ENCODE measurements at places on chromosomes 6 and 20. TPM values are rescaled to one million over a fixed set of nuclear protein-coding genes. Genes with fewer than 3 reads are reported as not detected.

DNA sequence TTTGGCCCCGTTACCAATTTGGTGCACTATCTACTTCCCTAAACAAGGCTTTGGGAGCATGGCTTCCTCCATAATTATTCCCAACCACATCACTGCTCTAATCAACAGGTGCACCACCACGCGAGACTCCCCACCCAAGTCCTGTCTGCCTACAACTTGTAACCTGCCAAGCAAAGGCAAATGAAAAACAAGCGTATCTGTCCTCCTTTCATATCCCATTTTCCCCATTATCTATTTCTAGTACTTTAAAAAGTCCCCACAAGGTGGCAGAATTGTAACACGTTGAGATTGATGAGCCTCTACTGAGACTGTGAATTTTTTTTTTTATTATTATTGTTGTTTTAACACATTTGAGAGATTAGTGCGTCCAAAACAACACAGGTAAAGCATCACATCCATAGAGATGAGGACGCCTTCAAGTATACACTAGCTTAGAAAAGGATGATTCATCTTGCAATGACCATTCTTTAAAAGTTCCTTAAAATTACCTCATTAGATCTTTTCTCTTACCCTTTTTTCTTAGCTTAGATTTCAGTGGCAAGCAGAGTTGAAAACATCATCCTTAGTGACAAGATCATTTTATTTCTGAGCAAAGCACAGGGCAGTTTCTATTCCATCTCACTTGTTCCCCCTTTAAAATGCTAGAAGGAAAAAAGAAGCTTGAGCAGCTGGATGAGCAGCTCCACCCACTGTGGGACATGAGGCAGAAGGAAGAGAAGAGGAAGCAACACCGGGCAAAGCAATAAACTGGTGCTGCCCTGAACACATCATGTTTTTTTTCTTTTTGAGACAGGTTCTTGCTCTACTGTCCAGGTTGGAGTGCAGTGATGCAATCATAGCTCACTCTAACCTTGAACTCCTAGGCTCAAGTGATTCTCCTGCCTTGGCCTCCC, 210.8 kb downstream of the ARHGAP18 start:
- no peak for DNase-seq

- DNase-seq: no peak
Observed at GRCh38 chr20:4774207-4774606, 52.5 kb downstream of the PRND start.

DNA sequence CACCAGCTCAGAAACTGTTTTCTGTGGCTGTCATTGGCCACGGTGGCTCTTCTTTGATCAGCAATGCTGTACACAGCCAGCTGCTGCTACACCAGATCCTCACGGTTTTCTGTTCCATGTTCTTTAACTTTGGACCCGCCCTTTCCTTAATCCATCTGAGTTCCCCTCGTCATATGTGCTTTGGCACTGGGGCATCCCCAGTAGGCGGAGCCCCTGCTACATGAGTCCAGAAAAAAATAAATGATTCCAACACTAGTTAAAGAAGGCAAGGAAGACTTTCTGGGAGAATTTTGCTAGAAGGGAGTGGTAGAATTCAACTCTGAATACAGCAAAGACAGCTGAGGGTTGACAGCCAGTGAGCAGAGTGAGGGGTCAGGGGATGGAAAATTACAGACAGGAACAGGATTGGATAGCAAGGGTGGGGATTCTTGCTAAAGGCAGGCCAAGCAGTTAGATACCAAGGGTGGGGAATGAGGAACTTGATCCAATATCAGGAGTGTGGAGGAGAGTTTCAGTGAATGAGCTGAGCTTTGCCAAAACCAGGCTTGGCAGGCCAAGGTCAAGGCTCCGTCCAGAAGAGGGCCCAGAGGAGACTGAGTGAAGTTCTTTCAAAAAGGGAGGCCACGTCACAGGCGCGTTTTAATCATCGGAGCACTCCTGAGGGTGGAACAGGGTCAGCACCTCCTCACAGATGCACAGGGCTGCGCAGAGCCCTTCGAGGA, 391.8 kb downstream of the CDH4 start:
- DNase-seq: peak; percentile 87

GRCh38 chr20:36862857-36863668, 12.9 kb upstream of the TLDC2 start:
- no peak for DNase-seq

DNA sequence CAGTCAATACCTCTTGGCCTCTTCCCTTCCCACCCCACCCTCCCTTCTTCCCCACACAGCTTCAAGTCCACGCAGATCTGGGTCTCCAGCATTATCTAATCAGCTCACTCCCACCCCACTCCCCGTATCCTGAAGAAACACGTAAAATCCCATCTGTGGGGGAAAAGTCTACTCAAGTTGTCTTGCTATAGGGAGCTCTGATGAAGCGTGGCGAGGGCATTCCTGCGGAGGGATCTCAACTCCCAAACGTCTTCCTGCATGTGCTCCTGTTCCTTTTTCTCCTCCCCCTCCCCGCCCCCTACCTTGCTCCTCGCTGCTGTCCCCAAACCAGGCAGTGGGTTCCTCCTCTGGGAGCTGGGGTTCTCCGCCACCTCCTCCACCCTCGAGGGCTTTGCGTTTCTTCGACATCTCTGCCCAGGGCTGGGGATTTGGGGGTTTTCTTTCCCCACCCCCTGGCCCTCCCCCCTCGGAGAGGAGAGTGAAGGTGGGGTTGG, 181.8 kb downstream of the TBXT start:
- DNase-seq: no peak

KIAA1755 gene
- total RNA-seq: 17.8 TPM

GRCh38 chr6:126535595-126535994, 195.7 kb downstream of the CENPW start:
- no peak for DNase-seq

SAYSD1 gene
- 17.7 TPM for total RNA-seq

DNA sequence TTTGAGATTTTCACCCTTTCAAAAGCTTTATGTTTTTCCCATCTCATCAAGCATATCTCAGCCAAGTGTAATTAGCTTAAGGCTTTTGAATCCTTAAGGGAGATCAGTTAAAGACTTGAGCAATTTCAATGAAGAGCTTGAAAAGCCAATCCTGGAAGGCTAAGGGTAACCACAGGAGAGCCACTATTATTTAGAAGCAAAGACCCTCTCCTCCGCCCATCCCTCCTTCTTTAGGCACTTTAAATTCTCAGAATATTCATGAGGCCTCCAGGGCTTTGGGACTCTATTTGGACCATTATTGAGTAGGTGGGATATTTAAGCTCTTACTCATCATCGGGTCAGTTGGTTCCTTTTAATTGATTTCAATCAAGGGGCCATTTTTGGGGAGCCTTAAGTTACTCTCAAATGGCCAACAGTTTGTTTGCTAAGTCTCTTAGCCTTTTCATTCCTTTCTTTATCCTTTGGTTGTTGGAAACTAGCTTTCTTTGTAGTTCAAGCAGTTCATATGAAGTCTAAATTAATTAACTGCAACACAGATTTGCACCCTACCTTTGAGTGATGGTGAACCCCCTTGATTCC, 567.2 kb downstream of the KIF16B start:
- no peak for DNase-seq

DNA sequence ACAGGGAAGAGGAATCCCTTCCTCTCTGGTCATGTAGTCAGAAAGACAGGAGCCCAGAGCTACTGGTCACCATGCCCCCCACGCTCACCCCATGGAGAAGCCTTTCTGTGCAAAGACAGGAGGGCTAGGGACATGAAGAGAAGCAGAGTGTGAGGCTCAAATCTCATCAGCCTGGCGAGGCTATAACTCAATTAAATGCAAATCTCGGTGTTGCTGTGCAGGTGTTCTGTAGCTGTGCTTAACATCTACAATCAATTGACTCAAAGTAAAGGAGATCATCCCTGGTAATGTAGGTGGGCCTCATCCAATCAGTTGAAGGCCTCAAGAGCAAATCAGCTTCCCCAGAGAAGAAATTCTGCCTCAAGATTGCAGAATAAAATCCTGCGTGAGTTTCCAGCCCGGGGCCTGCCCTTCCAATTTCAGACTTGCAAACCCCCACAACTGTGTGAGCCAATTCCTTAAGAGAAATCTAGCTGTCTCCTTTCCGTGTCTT, 64.4 kb downstream of the CHMP4B start:
- no peak for DNase-seq

- DNase-seq: no peak
Observed at GRCh38 chr20:45409521-45410272, 1.6 kb downstream of the DBNDD2 start.

DNA sequence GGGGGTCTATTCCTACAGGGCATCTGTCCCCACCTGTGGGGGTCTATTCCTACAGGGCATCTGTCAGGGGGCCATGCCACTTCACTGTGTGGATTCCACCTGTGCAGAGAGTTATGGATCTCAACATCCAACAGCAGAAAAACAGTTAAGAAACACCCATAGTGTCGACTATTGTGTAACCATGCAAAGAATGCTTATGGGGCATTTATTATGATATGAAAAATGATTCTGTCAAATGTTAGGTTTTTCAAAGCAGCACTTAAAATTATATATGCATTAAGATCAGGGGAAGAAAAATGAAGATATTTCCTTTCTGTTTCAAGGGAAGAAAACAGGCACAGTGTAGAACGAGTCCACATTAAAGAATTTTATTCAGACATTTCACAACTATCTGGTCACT, 2.9 kb downstream of the GPR31 start:
- no peak for DNase-seq

ESR1 gene
- 17.7 TPM for total RNA-seq

CGAS gene
- 2.7 TPM for total RNA-seq

GRCh38 chr20:8394308-8394945, 262.4 kb downstream of the PLCB1 start:
- DNase-seq: no peak

MYLK4 gene
- 0.24 TPM for total RNA-seq

DNA sequence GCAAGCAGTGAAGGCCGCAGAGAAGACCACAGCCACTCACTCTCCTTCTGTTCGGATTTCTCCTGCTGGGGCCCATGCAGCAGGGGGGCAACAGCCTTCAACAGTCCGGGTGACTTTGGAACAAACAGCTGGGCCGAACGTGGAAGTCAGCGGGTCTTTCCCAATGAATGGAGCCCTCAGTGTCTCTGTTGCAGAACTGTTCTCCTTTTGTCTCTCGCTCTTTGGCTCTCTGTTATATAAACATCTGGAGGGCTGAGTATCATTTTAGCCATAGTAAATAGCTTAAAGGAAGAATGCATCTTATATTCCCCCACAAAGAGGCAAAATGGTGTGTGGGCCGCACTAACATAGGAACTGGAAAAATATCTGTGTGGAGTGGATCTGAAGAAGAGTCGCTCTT, 136.7 kb upstream of the RALGAPA2 start:
- no peak for DNase-seq

OTOR gene
- total RNA-seq: not detected
